KG1 (cell line): ENCODE measurements at places on chromosomes 12 and 14.

- DNase-seq = no peak
These were observed 75.2 kb upstream of the DNM1L start for GRCh38 chr12:32603858-32604257.

- no peak for DNase-seq
These were observed 67.8 kb upstream of the NAP1L1 start for GRCh38 chr12:76152181-76152807.

- no peak for DNase-seq
These were observed 371.8 kb downstream of the BTG1 start for GRCh38 chr12:91773749-91774429.

GRCh38 chr12:74957231-74957630 lies 252.4 kb downstream of the KCNC2 start:
- DNase-seq = no peak

DNA sequence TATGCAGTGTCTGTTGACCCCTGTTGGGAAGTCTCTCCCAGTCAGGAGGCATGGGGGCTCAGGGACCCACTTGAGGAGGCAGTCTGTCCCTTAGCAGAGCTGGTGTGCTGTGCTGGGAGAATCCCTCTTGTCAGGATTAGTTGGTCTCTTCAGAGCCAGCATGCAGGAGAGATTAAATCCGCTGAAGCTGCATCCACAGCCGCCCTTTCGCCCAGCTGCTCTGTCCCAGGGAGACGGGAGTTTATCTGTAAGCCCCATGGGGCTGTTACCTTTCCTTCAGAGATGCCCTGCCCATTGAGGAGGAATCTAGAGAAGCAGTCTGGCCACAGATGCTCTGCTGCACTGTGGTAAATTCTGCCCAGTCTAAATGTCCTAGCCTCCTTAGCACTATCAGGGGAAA lies 13.1 kb upstream of the KLRC1 start:
- no peak for DNase-seq

DNA sequence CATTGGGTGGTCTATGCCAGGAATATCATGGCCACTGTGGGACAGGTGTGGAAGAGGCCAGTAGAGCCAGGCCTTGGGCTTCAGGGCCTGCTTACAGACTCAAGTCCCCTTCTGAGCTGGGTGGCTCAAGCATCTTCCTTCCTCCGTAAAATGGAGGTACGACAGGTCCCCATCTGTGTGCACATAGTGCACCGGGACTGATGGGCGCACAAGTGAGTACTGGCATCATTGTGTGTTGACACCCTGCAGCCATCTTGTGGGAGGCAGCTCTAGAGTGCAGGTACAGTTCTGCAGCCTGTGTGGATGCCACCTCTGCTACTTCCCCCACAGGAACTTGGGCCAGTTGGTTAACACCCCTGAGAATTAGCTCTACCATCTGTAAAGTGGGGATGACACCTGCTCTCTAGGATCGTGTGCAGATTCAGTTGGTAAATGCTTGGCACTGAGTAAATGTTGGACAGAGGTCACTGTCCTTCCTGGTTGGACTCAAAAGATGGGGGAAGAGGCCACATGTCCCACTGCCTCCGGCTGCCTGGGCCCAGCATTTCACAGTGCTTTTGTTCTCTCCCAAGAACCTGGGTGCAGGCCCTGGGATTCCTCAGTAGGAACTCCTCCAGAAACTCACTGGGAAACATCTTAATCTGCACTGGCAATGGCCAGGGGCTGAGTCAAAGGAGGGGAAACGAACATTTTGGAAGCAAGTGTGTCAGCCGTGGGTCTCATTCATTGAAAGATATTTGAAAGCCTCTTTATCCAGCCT lies 70.6 kb downstream of the C14orf132 start:
- DNase-seq = no peak

GRCh38 chr14:95850429-95850828 lies 26.2 kb upstream of the TUNAR start:
- no peak for DNase-seq

DNA sequence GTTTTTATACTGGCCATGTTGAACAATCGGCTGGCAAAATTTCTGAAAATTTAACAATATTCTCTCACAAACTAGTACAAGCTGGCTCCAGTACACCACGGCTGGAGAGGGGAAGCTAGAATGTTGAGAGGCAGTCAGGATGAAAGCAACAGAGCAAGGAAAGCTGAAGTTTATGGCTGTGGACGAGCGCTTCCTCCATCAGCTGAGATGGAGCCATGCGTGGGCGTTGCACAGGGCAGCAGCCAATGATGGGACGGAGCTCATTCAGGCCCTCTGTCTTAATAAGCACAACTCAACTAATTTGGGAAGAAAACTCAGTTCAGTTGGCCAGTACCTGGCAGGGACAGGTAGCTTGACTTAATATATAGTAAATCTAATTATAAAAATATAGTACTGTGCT lies 14.1 kb upstream of the DCP1B start:
- DNase-seq = no peak

DNA sequence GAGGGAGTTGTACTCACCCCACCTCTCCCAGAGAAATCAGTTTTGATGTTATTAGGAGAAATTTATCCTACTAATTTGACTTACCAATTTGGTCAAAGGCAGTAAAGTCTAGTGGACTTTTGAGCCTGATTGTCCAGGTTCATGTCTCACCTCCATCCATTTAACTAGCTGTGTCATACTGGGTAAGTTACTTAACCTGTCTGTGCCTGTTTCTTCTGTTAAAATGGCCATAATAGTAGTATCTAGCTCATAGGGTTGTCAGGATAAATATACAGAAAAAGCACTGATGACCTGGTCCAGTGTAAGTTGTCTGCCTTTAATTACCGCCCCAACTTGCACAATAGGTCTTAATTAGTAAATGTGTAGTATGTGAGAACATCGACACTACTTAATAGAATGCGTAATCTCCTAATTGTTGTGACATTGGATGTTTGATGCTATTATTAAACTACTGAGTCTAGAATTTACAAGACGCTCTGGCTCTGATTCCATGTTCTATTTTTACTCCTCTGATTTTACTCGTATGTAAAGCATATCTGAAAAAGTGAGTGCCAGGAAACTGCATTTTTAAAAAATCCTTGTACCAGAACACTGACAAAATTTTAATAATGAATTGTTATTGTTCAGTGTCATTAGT lies 1.5 kb downstream of the RAB21 start:
- no peak for DNase-seq

- DNase-seq = no peak
These were observed 40.0 kb downstream of the NUAK1 start for GRCh38 chr12:106098691-106099200.

DNA sequence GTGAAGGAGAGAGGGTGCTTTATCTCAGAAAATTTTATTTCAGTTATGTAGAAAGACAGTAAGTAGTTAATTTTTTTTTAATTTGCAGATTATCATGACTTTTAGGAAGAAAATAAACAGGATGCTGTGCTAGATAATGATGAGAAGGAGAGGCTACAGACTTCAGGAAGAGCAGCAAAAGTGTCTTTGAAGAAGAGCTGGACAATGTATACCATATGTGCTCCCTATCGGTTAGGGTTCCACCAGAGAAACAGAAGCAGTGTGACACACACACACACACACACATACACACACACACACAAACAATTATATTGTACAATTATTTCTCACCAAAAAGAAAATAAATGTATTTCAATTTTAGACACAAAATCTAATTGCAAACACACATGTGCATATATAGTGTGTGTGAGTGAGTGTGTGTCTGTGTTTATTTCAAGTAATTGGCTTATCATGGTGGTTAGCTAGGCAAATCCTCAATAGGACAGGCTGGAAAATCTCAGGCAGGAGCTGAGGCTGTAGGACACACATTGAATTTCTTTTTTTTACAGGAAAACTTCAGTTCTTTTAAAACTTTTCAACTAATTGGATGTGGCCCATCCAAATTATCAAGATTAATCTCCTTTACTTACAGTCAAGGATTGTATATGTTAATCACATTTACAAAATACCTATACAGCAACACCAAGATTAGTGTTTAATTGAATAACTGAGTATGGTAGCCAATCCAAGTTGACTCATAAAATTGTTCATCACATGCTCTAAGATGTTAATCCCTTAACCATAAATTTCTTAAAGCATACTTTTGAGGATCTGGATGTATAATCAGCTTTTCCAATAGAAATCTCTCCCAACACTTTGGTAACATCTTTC lies 235.8 kb upstream of the DCN start:
- DNase-seq = no peak

GRCh38 chr12:57518176-57518919 lies 2.0 kb downstream of the DDIT3 start:
- no peak for DNase-seq

- no peak for DNase-seq
These were observed 41.5 kb downstream of the IGF1 start for GRCh38 chr12:102438827-102439210.
